ENCODE measurements at places on chromosomes 3 and 15.

DNA sequence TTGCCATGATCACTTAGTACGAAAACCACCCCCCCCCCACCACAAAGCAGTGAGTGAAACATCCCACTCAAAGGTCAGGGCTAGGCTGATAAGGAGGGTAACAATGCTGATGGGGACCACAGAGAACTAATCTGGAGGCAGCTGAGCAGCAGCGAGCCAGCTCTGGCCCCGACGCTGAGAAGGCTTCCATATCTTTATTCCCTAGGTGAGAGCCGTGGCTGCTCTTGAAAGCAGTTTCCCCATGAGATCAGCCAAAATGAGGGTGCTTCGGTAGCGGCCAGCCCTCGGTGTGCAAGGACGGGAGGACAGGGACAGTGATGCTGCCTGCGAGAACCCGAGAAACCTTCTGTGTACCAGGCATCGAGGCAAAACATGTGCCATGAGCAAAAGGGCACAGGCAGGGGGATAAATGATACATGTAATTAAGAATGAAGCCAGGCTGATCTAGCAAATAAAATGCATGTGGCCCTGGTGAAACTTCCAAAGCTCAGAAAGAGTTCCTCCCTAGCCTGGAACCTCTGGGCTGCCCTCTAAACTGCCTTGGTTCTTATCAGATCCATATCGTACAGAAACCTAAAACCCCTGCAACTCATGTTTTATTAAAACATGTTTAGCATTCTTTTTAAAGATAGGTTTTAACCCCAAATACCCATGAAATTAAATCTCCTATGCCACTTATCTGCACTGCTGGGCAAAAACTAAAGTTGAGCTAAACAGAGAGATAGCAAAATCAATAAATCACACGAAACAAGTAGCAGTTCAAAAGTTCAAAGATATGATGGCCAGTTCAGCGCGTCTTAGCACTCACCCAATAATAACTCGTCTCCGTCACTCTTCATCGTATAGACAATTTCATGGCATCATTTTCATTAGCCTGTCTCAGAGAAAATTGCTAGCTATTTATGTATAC, 337.3 kb downstream of the FOXP1 start:
- DNase-seq, result no peak

DNA sequence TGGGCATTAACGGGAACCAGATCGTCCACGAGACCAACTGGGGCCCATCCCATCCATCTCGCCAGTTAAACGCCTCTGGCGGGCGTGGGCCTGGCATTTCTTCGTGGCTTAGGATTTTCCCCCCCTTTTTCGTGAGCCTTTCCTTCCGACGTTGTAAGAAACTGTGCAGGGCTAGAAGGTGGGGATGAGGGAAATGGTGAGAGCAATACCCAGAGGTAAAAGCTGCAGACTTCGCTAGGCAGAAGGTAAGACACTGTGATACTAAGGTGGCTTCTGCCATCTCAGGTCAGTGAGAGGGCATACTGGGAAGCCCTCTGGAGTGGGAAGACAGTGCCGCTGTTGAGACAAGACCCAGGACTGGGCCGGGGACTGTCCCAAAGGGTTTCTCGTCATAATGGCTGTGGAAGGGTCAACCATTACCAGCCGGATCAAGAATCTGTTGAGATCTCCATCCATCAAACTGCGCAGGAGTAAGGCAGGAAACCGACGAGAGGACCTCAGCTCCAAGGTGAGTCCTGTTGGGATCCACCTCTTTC, 666 bp downstream of the MAPKBP1 start:
- no peak for DNase-seq

- no peak for DNase-seq
These were observed 42.8 kb upstream of the CGNL1 start for GRCh38 chr15:57333487-57333886.

GRCh38 chr3:160150066-160150465, 75.2 kb upstream of the C3orf80 start:
- DNase-seq, result no peak

GRCh38 chr3:27467545-27467944, 16.6 kb downstream of the SLC4A7 start:
- no peak for DNase-seq

- no peak for DNase-seq
These were observed 658.0 kb upstream of the KCNMB2 start for GRCh38 chr3:177878192-177878591.

GRCh38 chr3:50633230-50633790, 16.4 kb downstream of the MAPKAPK3 start:
- DNase-seq, result no peak
